ENCODE measurements at places on chromosomes 2 and 18.

- DNase-seq, result peak; percentile 51
These were observed 813 bp upstream of the MEIS1 start for GRCh38 chr2:66433945-66434678.

DNA sequence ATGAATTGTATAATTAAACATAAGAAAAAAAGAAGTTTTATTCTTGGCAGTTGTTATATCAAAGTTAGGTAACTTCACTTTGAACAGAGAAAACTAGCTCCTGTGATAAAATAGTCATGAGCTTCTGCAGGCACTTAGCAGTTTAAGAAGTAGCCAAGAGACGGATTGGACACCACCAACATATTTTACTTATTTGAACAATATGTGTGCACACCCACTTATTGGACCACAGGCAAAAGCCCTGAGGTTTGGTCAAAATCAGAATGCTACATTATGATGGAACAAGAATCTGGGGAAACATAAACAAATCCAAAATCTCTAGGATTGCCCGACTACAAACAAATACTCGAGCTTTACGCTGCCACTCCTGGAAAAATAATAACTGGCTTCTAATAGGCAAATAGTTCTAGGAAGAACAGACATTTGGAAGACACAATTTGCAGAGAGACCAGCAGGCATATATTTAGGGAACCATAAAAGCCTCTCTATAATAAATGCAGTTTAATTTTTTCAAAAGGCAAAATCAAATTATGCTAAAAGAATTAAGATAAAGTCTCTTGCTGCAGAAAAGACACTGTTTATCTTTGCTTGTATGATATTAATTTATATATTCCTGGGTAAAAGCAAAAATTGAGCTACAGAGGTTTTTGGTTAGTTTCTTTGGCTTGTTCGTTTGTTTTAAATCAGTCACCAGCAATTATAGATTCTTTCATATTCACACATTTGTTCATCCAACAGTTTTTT lies 117.9 kb downstream of the CDC42EP3 start:
- DNase-seq, result no peak

DNA sequence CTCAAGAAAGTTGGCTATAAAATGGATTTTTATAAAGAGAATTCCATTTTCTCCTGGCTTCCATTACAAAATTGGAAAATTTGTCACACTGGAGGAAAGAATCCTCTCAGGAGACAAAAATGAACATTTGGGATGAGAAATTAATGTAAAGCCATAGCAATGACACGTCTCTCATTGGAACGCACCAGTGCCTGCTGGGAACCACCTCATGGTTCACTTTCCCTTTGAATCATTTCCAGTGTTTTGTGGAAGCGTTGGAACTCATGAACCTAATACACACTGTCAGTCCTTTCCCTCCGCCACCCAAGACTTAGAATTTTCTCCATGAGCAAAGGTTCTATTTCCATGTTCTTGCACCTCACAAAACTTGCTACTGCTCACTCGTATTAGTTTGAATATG lies 21.0 kb upstream of the NRP2 start:
- no peak for DNase-seq

DNA sequence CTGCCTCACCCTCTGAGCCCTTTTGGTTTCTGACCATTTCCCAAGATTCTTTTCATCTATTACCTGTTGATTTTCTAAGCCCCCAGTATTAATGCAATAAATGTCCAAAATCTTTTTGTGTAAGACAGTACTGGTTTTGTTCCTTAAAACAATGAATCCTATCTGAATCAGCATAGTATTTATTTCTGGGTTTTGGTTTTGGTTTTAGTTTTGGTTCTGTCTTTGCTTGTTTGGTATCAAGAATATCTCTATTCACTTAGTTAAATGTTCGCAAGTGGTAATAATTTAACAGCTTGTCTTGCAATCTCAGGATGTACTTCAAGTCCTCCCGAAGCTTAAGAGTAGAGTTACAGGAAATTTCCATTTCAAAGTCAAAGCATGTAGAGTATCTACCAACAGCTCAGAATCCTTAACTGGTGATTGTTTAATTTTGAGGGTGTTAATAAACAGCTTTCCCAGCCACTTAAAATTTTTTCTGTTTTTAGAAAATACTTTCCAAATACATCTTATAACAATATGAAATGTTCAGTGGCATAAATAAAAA lies 67.7 kb upstream of the NEDD4L start:
- no peak for DNase-seq

DNA sequence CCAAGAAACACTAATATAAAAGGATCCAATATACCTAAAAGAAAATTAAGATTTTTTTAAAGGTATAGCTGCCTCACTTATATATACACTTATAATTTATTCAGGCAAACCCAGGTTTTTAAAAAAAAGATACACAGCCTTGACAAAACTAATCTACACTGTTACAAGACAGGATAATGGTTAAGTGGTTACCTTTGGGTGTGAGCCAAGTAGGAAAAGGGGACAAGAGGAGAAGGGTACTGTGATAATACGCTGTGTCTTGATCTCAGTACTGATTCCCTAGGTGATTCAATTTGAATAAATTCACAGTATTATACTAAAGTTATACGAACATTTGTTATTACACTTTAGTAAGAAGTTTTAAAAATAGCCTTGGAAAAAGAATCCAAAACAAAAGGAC lies 30.6 kb downstream of the KLHL41 start:
- no peak for DNase-seq

- no peak for DNase-seq
These were observed 76.6 kb upstream of the DDX18 start for GRCh38 chr2:117737846-117738245.

GRCh38 chr2:6224267-6224666 lies 532.1 kb downstream of the SOX11 start:
- peak; percentile 50 for DNase-seq

- peak; percentile 80 for DNase-seq
These were observed 121.8 kb downstream of the CDC42EP3 start for GRCh38 chr2:37549598-37549997.

DNA sequence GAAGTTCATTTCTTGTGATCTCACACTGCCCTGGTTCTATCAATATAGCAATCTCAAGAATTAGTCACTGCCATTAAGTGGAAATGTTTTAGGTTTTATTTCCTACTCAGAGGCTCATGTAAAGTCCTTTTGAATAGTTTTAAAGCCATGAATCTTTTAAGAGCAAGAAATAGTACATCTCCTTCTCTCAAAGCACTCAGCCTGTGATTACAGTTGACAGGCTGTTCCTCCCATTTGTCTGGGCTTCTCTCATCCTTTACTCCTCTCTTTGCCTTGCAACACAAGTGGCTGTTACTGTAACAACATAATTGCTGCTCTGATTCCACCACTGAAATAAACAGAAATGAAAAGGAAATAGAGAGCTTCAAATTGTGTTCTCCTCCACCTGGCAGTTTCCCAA lies 18.4 kb downstream of the GRP start:
- DNase-seq, result no peak

- peak; percentile 52 for DNase-seq
These were observed 1.8 kb downstream of the IL18RAP start for GRCh38 chr2:102424754-102425153.

GRCh38 chr2:147867050-147867449 lies 22.2 kb downstream of the ACVR2A start:
- DNase-seq, result peak; percentile 7

DNA sequence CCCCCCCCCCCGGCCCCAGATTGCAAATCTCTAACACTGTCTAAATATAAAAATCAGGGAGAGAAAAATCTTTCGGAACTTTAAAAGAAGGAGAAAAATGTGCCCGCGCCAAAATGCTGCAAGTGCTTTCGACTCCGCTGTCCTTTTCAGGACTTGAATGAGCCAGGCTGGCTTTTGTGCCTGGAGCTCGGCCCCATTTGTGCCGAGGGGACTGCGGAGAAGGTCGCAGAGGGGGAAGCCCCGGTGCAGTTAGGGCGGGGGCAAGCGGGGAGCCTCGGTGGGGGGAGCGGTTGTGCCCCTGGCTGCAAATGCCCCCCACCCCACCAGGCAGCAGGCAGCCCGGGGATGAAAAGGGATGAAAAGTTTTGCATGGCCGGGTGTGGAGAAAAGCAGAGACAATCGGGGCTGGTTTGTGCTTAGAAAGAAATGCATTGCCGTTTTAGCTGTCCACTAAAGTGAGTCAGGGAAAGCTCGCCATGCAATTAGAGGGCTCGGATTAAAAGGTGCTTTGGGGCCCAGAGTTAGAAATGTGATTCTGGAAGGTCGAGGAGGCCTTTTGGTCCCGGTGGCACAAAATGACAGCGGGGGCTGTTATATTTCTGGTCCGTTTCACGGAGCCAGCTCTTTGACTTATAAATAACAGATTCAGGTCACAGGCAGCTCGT lies 1.6 kb downstream of the INHBB start:
- DNase-seq, result no peak

- peak; percentile 32 for DNase-seq
These were observed 22.9 kb downstream of the ZNF532 start for GRCh38 chr18:58887613-58887963.

GRCh38 chr2:127358044-127358443 lies 29.7 kb downstream of the MAP3K2 start:
- DNase-seq, result no peak

GRCh38 chr2:33704406-33704855 lies 105.3 kb upstream of the FAM98A start:
- DNase-seq, result no peak

GRCh38 chr2:17610521-17610920 lies 70.0 kb downstream of the VSNL1 start:
- no peak for DNase-seq

DNA sequence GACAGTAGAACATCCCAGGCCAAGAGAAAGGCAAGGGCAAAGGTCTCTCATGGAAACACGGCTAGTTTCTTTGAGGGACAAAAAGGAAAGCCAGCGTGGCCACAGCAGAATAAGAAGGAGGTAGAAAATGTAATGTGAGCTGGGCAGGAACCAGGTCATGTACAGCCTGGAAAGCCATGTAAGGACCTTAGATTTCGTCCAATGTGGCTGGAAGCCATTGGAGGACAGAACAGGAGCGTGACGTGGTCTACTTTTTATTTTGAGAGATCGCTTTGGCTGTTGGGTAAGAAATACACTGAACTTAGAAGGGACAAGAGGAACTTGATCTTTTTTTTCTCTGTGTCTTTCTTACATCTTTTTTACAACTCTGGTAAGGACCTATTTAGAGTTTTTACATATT lies 57.8 kb upstream of the ANKRD44 start:
- no peak for DNase-seq

- no peak for DNase-seq
These were observed 58.7 kb downstream of the FASTKD2 start for GRCh38 chr2:206824087-206824618.

DNA sequence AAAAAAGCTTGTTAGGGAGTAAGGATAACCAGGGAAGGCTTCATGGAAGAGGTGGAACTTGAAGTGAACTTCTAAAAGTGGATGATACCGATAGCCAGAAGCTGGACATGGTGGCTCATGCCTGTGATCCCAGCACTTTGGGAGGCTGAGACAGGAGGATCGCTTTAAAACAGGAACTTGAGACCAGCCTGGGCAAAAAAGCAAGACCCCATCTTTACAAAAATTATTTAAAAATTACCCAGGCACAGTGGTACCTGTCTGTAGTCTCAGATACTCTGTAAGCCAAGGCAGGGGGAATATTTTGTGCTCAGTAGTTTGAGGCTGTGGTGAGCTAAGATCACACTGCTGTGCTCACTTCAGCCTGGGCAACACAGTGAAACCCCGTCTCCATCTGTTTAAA lies 10.2 kb downstream of the PAPOLG start:
- DNase-seq, result no peak

DNA sequence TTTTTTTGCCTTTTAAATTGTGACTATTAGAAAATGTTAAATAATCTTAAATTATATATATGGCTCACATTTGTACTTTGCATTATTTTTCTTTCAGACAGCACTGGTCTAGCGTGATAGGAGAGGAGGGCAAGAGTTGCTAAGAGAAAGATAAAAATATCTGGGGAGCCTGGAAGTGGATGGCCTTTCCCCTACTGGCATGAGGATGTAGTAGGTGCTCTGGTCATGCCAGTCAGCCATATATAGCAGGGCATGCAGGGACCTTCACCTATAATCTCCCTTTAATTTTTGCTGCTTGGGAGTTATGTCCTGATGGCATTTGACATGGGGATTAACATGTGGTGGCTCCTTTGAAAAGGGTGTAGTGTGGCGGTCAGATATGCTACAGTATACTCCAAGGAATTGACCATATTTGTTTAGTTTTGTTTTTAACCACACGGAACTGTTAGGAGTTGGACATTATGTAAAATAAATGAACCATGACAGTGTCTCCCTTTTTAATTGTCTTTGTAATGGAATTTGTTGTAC lies 144.7 kb downstream of the BABAM2 start:
- DNase-seq, result no peak

DNA sequence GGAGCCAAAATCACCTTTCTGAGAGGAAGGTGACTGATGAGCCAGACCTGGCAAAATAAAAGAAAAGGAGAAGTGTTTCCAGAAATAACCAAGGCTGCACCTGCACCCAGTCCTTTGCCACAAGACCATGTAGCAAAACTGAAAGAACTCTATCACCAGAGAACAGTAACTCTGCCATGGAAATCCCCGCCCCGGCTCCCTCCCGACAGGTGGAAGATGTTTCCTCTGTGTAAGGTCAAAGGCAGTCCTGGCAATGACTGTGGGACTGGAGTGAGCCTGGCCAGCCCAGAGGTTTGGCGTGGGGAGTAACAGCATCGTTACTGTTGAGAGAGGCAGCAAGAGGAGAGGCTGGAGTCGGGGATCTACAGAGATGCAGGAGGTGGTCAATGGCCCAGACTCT lies 42.3 kb downstream of the SPRED2 start:
- peak; percentile 91 for DNase-seq

- no peak for DNase-seq
These were observed 68.6 kb upstream of the SMIM21 start for GRCh38 chr18:75496151-75496550.

DNA sequence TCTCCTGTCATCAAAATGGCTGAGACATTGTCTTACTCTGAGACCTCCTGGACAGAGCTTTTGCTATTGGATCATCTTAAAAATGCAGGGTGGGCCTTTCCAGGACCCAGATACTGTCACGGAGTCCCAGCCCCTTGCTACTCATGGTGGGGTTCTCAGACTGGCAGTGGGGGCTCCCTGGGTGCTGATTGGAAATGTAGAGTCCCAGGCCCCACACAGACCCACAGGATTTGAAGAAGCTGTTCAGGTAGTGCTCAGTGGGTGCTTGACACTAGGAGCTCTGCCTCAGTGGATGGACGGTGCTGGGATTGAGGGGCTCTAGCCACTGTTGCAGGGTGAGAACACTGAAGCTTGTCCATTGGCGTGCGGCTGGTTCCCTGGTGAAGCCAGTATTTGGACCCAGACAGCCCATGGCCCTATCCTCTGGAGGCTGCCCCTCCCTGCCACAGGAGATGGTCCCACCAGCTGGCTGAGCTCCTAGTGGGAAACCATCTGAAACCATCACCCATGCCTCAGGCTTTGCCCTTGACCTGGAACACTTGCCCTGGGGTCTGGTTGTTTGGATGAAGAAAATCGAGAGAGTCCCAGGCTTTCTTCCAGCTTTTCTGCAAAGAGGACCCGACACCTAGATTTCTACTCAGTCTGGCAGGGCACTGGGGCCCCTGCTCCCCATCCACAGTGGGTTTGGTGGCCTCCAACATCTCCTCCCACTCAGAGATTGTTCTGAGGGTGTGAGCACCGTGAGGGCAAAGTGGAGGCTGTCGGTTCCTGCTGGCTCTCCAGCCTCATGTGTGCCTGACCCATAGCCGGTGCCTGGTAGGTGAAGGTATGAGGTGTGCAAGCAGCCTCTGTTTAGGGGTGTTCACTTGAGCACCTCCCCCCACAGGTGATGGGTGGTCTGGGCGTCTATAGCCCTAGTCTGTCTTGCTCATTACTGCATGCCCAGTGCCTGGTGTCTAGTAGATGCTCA lies 30.1 kb downstream of the MROH2A start:
- DNase-seq, result no peak

All from GM12865 (cell line).